ENCODE measurements at places on chromosomes 7 and 10. TPM values are rescaled to one million over a fixed set of nuclear protein-coding genes. Genes with fewer than 3 reads are reported as not detected.

DNA sequence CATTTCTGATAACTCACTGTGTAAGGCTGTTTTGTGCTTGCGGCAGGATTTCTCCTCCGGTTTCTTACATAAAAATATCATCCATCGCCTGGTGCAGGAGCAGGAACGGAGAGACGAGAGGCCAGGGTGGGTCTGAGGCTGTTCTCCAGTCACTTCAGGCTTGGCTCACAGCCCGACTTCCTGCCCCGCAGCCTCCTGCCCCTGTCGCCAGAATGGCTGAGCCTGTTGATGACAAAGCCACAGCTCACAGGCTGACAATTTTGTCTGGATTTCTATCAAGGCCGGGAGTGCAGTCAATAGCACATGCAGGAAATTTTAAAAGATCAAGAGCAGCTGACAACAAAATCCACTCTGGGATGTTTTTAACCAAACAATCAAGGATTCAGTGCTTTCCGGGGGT is 229.7 kb upstream of the ZNF32 start:
- DNase-seq: no peak

DNA sequence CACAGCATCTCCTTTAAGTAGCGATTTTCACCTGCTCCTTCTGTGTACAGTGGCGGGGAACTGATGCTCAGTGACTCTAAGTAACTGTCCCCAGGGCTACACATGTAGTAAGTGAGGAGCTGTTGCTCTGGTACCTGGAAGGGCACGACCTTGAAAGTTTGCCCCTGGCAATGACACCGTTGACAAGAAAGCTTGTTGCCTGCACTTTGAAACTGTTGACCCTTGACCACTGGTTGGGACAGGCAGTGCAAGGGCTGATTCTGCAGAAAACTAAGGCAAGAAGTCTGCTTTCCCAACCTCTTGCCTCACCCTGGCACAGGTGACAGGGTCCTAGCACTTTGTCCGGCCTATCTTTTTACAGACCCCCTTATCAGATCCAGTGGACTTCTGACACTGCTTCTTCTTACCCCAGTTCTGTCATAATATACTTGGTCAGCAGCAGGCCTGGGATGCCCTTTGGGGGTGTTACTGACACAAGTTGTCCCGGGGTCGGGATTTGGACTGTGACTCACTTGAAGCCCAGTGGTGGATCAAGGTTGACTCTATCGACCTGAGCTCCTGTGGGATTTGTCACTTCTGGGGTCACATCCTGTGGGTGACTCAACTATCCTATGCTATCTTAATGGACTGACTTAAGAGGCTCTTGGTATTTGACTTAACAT is 5.8 kb downstream of the ACSL5 start:
- no peak for DNase-seq

PIK3CG gene
- 2.8 TPM for polyA plus RNA-seq

DNA sequence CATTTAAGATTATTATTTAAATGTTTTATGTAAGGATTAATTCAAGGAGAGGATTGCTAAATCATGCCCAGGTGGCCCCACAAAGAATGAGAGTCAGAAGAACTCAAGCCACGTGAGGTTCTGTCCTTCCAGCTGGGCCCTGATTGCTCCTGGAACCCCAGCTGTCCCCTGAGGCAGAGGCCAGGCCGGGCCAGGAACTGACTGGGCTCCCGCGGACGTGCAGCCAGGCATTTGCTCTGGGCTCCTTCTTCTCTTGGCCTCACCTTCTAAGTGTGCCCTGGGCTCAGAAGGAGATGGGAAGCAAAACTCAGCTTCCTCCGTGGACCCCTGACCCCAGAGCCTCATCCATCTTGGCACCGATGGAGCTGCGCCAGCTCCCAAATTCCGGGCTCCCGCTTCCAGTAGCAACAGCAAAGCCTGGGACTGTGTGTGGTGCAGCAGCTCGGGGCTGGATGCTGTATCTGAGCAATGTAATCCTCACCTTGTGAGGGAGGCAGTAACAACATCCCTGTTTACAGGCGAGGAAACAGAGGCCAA is 250.6 kb upstream of the PPP2R2D start:
- no peak for DNase-seq

DNA sequence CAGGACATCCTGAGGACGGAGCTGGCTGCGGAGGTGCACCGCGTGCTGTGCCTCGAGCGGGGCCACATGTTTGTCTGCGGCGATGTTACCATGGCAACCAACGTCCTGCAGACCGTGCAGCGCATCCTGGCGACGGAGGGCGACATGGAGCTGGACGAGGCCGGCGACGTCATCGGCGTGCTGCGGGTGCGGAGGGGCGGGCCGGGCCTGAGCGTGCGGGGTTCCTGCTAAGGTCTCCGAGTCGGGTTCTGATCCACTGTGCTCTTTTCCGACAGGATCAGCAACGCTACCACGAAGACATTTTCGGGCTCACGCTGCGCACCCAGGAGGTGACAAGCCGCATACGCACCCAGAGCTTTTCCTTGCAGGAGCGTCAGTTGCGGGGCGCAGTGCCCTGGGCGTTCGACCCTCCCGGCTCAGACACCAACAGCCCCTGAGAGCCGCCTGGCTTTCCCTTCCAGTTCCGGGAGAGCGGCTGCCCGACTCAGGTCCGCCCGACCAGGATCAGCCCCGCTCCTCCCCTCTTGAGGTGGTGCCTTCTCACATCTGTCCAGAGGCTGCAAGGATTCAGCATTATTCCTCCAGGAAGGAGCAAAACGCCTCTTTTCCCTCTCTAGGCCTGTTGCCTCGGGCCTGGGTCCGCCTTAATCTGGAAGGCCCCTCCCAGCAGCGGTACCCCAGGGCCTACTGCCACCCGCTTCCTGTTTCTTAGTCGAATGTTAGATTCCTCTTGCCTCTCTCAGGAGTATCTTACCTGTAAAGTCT is 10.4 kb downstream of the ATG9B start:
- DNase-seq: no peak

PRPS1L1 gene
- polyA plus RNA-seq: not detected

AS3MT gene
- 23.2 TPM for polyA plus RNA-seq

DNA sequence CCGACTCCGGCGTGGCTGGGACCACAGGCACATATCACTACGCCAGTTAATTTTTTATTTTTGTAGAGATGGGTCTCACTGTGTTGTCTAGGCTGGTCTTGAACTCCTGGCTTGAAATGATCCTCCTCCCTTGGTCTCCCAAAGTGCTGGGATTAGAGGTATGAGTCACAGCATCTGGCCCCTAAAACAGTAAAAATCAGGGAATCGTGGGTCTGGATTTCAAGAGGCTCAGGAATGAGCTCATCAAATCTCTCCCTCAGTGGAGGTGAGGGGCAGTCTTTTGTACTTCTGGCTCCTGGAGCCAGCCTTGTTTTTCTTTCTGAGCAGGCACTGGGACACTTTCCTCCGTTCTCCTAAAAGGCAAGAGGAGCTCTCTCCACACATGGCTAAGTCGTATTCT is 32.1 kb upstream of the RHEB start:
- no peak for DNase-seq

GRCh38 chr7:101947899-101948298 is 130.5 kb downstream of the CUX1 start:
- no peak for DNase-seq

- no peak for DNase-seq
These were observed 18.8 kb upstream of the SLC35G1 start for GRCh38 chr10:93875032-93875358.

DNA sequence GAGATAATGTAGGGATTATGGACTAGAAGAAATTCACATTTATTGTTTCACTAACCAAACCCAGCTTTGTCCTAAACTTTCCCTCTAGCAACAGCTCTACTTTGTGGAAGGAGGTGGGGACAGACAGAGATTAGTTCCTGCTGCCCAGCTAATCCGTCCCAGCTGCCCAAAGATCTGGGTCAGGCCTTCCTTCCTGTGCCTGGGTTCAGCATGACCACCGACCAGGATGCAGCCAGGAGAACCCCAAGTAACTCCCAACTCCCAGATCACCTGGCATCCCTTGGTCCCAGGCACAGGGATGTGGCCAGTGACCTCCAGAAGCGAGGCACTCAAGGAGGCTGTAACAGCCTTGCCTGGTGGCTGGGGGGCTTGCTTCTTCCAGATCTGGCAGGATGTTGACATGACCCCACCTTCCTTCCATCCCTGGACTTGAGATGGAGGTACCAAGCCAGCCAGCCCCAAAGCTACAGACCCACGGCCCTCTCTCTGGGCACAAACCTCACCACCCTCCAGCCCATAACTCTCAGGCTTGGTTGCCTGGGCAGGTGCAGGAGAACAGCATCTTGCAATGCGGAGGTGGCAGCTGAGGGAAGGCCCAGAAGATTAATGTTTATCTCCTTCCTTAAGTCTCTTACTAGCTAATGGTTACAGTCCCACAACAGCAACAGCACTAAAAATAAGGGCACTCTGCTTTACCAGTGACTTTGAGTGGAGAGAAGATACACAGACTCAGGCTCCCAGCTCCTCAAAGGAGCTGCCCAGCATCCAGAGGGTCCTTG is 11.1 kb downstream of the CAMK2G start:
- DNase-seq: no peak

DNA sequence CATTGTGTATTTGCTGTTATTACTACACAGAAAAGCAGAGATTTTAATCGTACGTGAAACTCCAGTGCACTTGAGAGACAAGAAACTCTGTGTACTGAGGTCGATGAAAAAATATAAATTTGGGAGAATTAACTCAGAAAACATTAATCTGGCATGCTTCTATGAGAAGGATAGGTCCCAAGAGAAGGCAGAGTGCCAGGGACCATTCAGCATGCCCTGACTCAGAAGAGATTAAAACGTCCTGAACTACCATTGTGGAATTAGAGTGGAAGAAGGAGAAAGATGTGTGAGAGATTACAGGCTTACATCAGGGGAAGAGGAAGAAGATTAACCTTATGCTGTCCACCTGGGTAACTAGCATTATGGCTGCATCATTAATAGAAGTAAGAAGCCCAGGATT is 72.4 kb downstream of the REEP3 start:
- DNase-seq: no peak

DNA sequence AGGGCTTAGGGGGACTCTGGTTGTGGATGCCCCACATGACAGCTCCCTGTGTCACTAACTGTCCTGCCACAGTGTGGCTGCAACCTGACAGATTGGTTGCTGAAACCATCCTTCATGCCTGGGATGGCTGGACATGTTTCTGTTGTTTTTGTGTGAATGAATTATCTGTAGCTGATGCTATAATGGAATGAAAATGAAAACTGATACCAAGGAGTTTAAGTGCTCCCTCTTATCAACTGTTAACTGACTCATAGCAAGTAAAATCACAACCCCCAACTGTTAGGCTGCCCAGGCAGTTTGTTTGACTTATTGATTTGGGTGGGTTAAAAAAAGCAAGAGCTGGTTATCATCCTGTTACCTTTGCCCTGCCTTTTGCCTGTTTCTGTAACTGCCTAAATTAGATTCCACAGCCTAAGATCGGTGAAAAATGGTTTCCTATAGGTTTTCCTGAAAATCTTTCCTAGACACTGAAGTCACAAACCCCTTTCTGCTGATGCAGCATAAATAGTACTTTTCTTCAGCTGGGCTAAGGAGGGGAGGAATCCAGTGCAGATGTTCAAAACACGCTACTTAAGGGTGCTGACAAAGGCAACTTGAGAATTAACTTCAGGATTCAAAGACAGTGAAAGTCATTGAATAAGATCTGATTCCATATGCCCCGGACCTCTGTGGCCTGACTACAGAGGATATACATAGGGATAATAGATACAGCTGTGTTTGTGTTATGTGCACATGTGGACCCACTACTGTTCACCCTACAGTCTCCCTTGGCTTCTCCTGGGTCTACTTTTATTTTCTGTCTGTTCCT is 5.7 kb downstream of the FRAT2 start:
- DNase-seq: no peak

- no peak for DNase-seq
These were observed 63.2 kb downstream of the PRPF18 start for GRCh38 chr10:13649844-13650520.

DNA sequence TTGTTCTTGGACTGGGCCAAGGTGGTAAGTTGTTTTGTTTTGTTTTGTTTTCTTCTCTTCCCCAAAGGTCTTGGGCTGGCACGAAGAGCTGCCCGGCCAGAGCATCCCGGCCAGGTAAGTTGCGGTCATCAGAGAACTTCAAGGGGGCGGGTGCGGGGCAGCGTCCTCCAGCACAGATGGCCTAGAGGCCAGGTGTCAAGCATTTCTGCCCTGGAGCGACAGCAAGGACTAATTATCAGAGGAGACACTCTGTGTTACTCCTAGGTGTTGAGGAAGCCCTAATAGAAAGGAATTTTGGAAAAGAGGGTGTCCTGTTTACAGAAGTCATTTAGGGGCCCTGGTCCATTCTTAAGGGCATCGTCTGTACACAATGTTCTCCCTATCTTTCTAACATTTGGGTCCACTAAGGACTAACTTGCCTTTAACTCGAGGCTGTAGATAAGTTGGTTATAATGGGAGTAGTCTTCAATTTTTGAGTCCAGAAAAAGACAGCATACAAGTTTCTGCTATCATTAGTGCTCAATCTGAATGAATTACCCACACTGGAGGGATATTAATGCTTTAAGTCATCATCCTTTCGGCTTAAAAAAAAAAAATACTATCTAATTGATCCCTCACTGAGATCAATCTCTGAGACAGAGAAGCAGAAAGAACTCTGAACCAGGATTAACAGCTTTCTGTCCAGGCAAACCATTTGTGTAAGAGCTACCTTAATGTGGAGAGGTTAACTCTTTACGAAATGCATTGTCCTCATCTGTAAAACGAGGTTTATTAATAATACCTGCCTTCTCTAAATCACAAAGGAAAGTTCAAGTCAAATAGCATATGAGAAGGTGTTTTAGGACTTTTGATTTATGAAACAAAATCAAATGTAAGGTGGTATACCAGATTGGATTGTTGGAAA is 1.5 kb downstream of the ITGB8 start:
- no peak for DNase-seq

- no peak for DNase-seq
These were observed 61.1 kb downstream of the RNF133 start for GRCh38 chr7:122637784-122638183.

DNA sequence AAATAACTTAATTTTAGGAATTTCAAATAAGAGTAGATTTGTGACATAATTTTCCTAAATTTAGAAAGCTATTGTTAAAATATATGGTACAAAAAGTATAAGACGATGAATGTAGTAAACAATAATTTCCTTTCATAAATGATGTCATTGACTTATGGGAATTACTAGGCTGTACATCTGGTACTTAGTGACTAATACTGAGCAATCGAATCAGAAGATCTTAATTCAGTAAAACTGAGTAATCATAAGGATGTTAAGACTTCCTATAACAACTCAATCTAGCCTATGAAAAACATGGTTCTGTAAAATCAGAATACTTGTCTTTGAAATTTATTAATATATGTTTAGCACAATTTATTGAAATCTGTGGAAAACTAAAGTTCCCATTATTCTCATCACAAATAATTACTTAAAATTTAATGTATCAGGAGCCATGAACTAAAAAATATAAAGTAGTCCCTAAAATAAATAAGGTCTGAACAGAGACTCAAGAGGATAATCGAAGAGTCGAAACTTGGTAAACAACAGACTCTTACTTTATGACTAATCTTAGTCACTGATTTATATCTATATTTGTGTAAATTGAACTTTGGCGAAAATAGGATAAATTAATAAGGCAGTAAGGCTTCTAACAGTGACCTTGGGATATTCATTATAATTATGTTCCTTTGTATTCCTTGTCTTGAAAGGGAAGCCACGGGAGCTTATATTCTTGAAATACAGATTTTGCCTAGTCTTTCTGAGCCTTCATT is 142.1 kb downstream of the HGF start:
- DNase-seq: no peak

CALML5 gene
- not detected for polyA plus RNA-seq
